ENCODE measurements at places on chromosomes 1 and 21. TPM values are rescaled to one million over a fixed set of nuclear protein-coding genes. Genes with fewer than 3 reads are reported as not detected.
A peak's percentile ranks its signal among the peaks of the same experiment; 100 is the strongest.

SLAMF9 gene
- not detected for polyA plus RNA-seq

B3GALT5 gene
- polyA plus RNA-seq = 0.85 TPM

C1orf185 gene
- polyA plus RNA-seq = not detected

COL11A1 gene
- polyA plus RNA-seq = 55.8 TPM

AMY1C gene
- polyA plus RNA-seq = 3.9 TPM

CFHR5 gene
- not detected for polyA plus RNA-seq

HJV gene
- polyA plus RNA-seq = not detected

- peak; percentile 19 for DNase-seq
Measured at GRCh38 chr1:63732666-63733065, 41.2 kb upstream of the ROR1 start.

DNA sequence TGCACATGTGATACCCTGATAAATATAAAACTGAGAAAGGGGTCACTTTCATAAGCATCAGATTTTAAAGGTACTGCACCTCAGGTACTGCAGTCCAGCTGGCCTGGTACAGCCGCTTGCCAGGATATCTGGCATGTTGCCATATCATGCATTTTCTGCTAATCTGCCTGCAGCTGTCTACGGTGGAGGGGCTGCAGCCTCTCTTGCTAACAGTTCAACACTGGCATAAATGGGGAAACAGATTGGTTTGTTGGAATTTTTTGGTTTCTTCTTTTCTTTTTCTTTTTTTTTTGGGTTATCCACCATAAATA is 71.5 kb downstream of the MIS18A start:
- DNase-seq = no peak

DNA sequence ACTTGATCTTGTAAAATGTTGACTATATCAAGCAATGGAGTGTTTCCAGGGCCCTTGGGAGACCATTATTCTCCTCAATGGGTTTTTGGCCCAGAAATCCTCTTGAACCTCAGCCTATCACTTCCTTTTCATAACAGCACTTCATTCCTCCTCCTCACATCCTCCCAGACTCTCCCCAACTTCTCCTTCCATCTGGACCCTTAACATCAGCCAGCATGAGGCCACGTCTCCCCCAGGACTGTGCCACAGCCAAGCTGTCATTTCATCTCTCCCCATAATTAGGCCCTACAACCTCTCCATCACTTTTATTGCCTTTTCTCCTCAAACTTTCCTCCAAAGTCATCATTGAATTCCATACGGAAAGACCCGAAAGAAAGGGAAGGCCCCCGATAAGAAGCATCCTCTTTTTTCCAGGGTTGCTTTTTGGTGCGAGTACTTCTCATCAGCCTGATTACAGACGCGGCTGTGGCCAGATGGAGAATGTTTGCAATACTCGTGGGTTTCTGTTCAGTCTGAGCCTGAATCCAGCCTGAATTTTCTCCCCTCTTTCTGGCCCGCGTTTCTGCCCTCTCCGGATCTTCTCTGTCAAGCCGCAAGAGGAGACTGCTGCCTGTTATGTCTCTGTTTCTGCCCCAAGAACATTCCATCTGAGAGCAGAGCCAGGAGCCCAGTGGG is 52.7 kb upstream of the SLC25A33 start:
- DNase-seq = no peak

GRCh38 chr21:39763272-39763970 is 18.4 kb downstream of the IGSF5 start:
- no peak for DNase-seq

DNA sequence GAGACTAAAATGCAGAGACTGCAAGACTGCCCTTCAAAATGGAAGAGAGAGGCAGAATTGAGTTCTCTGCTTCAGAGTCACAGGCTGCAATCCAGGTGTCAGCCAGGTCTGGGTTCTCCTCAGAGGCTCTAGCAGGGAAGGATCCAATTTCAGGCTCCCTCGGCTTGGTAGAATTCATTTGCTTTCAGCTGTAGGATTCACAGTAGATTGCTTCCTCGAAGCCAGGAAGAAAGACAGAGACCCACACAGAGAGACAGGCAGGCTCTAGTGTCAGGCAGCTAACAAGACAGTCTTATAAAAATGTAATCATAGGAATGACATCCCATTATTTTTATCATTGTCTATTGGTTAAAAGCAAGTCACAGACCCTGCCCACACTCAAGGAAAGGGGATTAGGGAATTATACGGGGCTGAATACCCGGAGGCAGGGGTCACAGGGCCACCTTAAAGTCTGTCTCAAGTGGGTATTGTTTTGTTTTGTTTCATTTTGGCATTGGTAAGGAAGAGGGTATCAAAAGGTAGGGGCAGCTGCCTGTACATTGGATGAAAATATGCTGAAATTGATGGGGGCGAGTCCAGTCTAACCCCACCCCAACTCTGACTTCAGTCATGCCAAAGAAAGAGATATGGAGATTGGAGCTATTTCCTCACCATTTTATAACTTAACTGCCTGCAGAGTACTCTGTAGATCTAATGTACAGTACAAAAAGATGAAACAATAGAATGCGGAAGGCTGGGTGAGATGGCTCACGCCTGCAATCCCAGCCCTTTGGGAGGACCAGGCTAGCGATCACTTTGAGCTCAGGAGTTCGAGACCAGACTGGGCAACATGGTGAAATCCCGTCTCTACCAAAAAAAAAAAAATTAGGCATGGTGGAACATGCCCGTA is 9.5 kb upstream of the TBCE start:
- no peak for DNase-seq

DNA sequence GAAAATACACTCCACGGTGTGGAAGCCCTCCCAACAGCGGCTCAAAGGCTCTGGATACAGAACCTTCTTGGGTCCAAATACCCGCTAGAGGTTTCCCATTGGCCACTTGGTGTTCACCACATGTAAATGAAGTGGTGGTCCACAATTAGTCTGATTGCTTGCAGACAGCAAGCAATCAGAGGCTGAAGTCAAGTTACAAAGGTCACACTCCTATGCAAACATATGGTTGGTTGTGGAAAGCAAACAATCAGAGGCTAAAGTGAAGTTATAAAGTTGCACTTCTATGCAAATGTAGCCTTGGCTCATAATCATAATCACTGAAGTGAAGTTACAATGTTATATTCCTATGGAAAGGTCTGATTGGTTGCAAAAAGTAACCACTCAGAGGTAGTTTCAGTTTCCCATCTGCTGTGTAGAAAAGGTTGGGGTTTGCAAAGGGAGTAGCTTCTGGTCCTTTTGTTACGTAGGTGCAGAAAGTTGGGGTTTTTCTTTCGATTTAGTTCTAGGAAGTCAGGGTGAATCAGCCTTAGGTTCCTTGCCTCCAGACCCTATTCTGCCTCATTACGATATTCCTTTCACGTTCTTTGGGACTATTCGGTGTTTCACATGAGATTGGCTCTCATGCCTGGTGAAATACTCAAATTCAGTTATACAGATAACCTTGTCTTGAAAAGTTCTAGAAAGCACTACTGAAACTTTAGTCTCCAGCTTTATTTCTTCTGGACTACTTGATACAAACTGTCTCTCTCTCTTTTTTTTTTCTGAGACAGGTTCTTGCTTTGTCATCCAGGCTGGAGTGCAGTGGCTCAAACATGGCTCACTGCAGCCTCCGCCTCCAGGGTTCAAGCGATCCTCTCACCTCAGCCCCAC is 36.7 kb upstream of the MTF2 start:
- DNase-seq = no peak

GRCh38 chr1:200887772-200888348 is 6.8 kb upstream of the INAVA start:
- no peak for DNase-seq

DNA sequence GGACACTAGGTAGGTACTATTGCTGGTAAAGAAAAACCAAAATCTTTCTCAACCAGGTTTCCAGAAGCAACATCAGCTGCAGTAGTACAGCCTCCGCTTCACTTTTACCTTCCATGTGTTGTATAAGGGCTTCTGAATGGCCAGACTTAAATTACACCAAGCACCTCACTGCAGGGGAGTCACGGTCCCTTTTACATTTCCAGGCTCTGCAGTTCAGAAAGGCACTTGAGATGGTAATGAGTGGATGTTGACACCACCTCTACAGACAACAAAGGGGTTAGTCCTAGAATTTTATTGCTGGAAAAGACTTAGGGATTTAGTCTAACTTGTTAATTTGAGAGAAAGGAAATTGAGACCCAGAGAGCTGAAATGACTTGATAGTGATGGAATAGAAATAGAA is 12.0 kb upstream of the DUSP12 start:
- DNase-seq = no peak

- no peak for DNase-seq
Measured at GRCh38 chr21:25551569-25551968, 55.7 kb downstream of the MRPL39 start.

- no peak for DNase-seq
Measured at GRCh38 chr1:176694713-176695112, 231.7 kb downstream of the PAPPA2 start.

DNA sequence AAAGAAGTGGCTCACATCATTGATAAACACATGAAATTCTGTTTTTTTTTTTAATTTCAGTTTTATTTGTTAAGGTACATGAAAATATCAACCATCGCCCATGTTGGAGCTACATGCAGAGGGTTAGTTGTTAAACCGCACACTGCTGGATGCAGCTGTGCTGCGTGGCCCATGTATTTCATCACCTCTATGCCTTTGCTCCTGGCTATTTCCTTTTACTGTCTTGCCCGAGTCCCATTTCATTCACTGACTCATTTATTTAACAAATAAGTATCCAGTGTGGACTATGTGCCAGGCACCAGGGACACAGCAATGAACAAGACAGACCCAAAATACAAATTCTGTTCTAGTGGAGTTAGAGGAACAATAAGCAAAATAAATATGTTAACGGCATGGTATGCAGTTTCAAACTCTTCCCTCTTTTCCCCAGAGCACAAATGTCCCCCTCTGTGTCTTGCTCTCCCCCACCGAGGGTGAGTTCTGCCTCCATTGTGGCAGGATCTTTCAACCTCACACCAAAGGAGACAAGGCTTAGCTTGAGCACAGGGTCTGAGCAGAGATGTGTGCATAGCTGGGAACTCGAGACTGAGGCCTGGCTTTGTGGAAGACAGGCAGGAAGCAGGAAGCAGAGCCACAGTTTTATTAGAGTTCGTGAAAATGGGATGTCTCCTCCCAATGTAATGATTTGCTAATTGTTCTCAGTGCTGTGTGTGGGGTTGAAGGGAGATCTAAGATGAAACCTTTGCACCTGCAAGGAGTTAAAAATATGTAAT is 44.6 kb downstream of the MAN1C1 start:
- DNase-seq = no peak

DNA sequence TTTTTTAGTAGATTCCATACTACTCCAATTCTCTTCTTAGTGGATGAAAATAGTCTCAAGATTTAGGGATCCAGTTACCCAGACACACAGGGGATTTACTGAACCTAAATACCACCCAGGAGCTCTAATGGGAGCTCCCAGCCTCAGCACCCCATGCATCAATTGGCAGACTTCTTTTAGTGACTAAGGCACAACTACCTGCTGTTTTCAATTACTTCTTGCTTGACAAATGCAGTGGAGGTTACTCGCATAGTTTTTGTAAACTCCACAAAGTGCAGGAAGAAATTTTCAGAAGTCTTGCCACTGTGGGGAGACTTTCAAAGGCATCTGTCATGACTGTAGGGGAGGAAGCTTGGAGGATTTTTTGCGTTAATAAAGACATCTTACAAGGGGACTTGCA is 35.5 kb upstream of the MAP10 start:
- no peak for DNase-seq

- no peak for DNase-seq
Measured at GRCh38 chr1:2442661-2443060, 30.3 kb upstream of the PEX10 start.

DNA sequence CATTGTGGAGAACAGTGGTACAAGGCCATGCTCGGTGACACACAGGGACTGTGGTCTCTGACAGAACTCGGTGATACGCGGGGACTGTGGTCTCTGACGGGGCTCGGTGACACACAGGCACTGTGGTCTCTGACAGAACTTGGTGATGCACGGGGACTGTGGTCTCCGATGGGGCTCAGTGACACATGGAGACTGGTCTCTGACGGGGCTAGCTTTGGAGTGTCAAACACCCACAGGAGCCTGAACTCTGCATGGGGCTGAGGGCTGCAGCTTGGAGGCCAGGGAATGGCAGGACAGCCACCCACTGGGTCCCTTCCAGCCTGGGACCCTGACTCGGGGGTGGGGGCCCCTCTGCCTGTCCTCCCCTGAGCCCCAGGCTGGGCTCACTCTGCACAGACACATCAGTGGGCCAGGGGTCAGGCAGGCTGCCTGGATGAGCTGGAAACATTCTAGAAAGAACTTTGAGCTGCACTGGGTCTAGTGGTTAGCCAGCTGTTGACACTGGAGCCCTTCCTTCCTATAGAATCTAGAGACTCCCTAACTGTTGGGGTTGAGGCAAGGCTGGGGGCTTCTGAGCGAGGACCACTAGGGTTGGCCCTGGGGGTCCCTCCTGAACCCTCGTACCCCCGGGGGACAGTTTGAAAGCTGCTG is 49.8 kb downstream of the DISP3 start:
- no peak for DNase-seq

DNA sequence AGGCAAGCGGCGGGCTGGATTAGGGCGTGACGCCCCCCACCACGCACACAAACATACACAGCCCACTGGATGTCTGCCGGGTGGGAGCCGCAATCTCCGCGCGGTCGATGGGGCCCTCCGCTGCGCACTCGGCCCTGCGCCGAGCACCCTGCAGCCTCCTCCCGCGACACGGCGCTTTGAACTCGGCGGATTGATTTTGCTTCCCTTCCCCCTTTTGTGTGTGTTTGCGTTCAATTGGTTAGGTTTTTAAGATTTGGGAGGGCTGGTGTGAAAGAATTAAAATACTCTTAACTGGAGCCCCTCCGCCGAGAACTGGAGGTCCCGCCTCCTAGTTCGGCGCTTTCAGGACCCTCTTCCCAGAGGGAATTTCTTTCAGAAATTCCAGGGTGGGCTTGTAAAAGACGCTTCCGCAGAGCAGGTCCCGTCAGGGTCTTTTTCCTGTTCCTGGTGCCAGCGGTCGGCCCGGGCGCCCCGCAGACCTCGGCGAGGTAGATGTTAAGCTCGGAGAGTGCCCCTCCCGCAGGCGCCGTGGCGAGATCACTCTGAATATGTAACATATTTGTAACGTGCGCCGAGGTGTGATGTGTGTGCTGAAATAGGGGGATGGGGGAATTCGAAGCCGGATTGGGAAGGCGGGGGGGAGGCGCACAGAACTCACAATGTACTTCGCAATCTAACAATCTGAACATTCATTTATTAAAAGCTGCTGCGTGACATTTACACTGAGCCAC is 8.0 kb upstream of the BARHL2 start:
- peak; percentile 76 for DNase-seq

- DNase-seq = no peak
Measured at GRCh38 chr1:102181341-102181740, 184.6 kb upstream of the OLFM3 start.

DNA sequence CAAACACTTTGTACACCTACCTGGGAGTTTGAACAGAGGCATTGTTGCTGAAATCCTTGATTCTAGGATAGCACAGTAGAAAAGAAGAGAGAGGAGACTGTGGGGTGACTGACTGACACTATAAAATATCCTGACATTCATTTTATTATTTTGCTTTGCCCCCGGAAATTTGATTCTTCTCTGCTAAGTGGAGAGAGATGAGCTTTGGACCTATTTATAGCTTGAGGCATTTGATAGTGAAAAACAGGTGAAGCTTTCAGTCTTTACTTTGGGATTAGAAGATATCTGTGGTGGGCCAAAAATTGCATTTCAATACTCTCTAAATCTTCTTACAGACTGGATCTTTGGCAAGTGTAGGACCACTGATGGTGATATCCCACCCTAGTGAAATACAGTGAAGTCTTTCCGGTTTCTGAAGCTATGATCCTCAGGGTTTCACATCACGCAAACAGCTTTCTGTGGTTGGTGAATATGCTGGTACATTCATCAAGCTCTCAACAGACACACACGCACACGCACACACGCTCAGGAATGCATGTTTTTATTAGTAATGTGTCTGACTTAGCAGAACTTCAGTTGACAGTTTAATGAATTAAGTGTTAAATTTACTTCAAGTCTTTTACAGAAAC is at the start of gene AMPD1:
AMPD1 (minus strand) TSS at position 117 of the 629 bp plus-strand sequence; CDS start at position 42, 75 bp downstream.
- DNase-seq = no peak
